ENCODE measurements at places on chromosomes 2 and 18. TPM values are rescaled to one million over a fixed set of nuclear protein-coding genes. Genes with fewer than 3 reads are reported as not detected.

The REEP1 gene
- 1.3 TPM for total RNA-seq

The MYO1B gene
- 72.4 TPM for total RNA-seq

The SH3RF3 gene
- total RNA-seq = 0.38 TPM

The TRAK2 gene
- 12.7 TPM for total RNA-seq

The KCNG2 gene
- not detected for total RNA-seq

The CCDC85A gene
- 0.05 TPM for total RNA-seq

The ACKR3 gene
- 32.3 TPM for total RNA-seq

The POTEJ gene
- total RNA-seq = not detected

The IL36B gene
- 0.13 TPM for total RNA-seq

The VIT gene
- not detected for total RNA-seq

The UGT1A8 gene
- not detected for total RNA-seq

The KLHL30 gene
- total RNA-seq = 0.06 TPM

The USP14 gene
- 66.5 TPM for total RNA-seq

The WDR7 gene
- total RNA-seq = 3.8 TPM

The IER3IP1 gene
- 18.8 TPM for total RNA-seq

The PHLPP1 gene
- 6.4 TPM for total RNA-seq

The TFCP2L1 gene
- 0.74 TPM for total RNA-seq

The LYG2 gene
- total RNA-seq = not detected

The PAX8 gene
- 1.4 TPM for total RNA-seq

The TSPYL6 gene
- not detected for total RNA-seq

The CROCC2 gene
- not detected for total RNA-seq

The SEMA4F gene
- 9.1 TPM for total RNA-seq

The TEKT4 gene
- total RNA-seq = not detected

The DNAJC27 gene
- 2.3 TPM for total RNA-seq

The MEP1B gene
- 0.27 TPM for total RNA-seq

The SOS1 gene
- total RNA-seq = 15.6 TPM

The SNED1 gene
- total RNA-seq = 0.72 TPM

The GULP1 gene
- total RNA-seq = 57.0 TPM

The DYNC1I2 gene
- total RNA-seq = 68.9 TPM

The IL1B gene
- total RNA-seq = 0.18 TPM

The RAX gene
- total RNA-seq = not detected

The SULT6B1 gene
- not detected for total RNA-seq

The GAL3ST2 gene
- 0.28 TPM for total RNA-seq

The ARID5A gene
- total RNA-seq = 11.8 TPM

The CHRND gene
- not detected for total RNA-seq

The PID1 gene
- 3.0 TPM for total RNA-seq

The KCNE4 gene
- 0.93 TPM for total RNA-seq

The FARSB gene
- 43.1 TPM for total RNA-seq

The CABLES1 gene
- 12.6 TPM for total RNA-seq

The VWC2L gene
- total RNA-seq = not detected

The KYNU gene
- total RNA-seq = 380 TPM

The LOXHD1 gene
- total RNA-seq = not detected

The BOLL gene
- total RNA-seq = not detected

The IL37 gene
- not detected for total RNA-seq

The ABCB11 gene
- total RNA-seq = not detected

The GPATCH11 gene
- 9.2 TPM for total RNA-seq

The REG1B gene
- total RNA-seq = not detected

The HOXD13 gene
- total RNA-seq = 0.34 TPM

The MYOM1 gene
- total RNA-seq = 0.16 TPM

The COBLL1 gene
- 4.1 TPM for total RNA-seq

The TUBA3E gene
- not detected for total RNA-seq

The GCKR gene
- 0.15 TPM for total RNA-seq

The CCDC68 gene
- total RNA-seq = 3.6 TPM

The DSC3 gene
- total RNA-seq = 1.8 TPM

The RBM44 gene
- 0.21 TPM for total RNA-seq

The PTGR3 gene
- total RNA-seq = 13.8 TPM
